ENCODE measurements at places on chromosomes 11 and 22. TPM values are rescaled to one million over a fixed set of nuclear protein-coding genes. Genes with fewer than 3 reads are reported as not detected.

The TSGA10IP gene
- total RNA-seq: not detected

The OLFML1 gene
- not detected for total RNA-seq

The TPBGL gene
- total RNA-seq: not detected

The CDKN1C gene
- total RNA-seq: 5.6 TPM

The LDHAL6A gene
- total RNA-seq: not detected

The C11orf21 gene
- total RNA-seq: not detected

The PDHX gene
- total RNA-seq: 24.5 TPM

The LPXN gene
- total RNA-seq: 7.4 TPM

The CDHR5 gene
- not detected for total RNA-seq

The CATSPERZ gene
- total RNA-seq: 0.38 TPM

The IGLL1 gene
- not detected for total RNA-seq

The SEC14L6 gene
- 0.19 TPM for total RNA-seq

The SCUBE1 gene
- 0.98 TPM for total RNA-seq

The RASD2 gene
- total RNA-seq: not detected

The MMP3 gene
- total RNA-seq: not detected

The P2RY6 gene
- 0.29 TPM for total RNA-seq

The DEUP1 gene
- not detected for total RNA-seq

The FDXACB1 gene
- total RNA-seq: 2.1 TPM

The MRGPRX3 gene
- not detected for total RNA-seq

The SGSM1 gene
- total RNA-seq: 1.1 TPM

The SLC29A2 gene
- 0.65 TPM for total RNA-seq

The RIMBP3C gene
- 0.19 TPM for total RNA-seq

The ARHGAP20 gene
- total RNA-seq: 2.7 TPM

The OR52K2 gene
- total RNA-seq: not detected

The FIBIN gene
- not detected for total RNA-seq

The VPREB1 gene
- not detected for total RNA-seq

The NRIP3 gene
- 10.3 TPM for total RNA-seq

The DRICH1 gene
- total RNA-seq: not detected

The ARHGAP8 gene
- total RNA-seq: 0.38 TPM

The BIRC2 gene
- 81.8 TPM for total RNA-seq

The CREB3L1 gene
- 0.65 TPM for total RNA-seq

The CD248 gene
- total RNA-seq: 0.19 TPM

The BIRC3 gene
- 4.3 TPM for total RNA-seq

The OR51T1 gene
- total RNA-seq: not detected

The SCGB1C1 gene
- total RNA-seq: not detected

The C11orf42 gene
- not detected for total RNA-seq

The PDE3B gene
- 0.29 TPM for total RNA-seq

The OR52E2 gene
- not detected for total RNA-seq

The ARHGAP32 gene
- 8.8 TPM for total RNA-seq

The CEND1 gene
- total RNA-seq: 0.10 TPM

The BCO2 gene
- 1.1 TPM for total RNA-seq

The OPCML gene
- total RNA-seq: not detected

The SYT13 gene
- not detected for total RNA-seq

The NUMA1 gene
- 168 TPM for total RNA-seq

The MUC5AC gene
- not detected for total RNA-seq

The TRIM48 gene
- not detected for total RNA-seq

The CHCHD10 gene
- total RNA-seq: 1.6 TPM

The RFPL1 gene
- not detected for total RNA-seq

The DEPDC7 gene
- total RNA-seq: not detected

The MOGAT2 gene
- not detected for total RNA-seq

The ELF5 gene
- not detected for total RNA-seq

The GAS2 gene
- total RNA-seq: 2.3 TPM

The OR51B2 gene
- not detected for total RNA-seq

Data from vein endothelial cell (primary cell).